ENCODE measurements at places on chromosomes 4 and X.

- peak; percentile 93 for DNase-seq
Observed at GRCh38 chr4:128871948-128872347, 62.4 kb downstream of the JADE1 start.

- no peak for DNase-seq
Observed at GRCh38 chr4:108255203-108255747, 86.5 kb upstream of the LEF1 start.

DNA sequence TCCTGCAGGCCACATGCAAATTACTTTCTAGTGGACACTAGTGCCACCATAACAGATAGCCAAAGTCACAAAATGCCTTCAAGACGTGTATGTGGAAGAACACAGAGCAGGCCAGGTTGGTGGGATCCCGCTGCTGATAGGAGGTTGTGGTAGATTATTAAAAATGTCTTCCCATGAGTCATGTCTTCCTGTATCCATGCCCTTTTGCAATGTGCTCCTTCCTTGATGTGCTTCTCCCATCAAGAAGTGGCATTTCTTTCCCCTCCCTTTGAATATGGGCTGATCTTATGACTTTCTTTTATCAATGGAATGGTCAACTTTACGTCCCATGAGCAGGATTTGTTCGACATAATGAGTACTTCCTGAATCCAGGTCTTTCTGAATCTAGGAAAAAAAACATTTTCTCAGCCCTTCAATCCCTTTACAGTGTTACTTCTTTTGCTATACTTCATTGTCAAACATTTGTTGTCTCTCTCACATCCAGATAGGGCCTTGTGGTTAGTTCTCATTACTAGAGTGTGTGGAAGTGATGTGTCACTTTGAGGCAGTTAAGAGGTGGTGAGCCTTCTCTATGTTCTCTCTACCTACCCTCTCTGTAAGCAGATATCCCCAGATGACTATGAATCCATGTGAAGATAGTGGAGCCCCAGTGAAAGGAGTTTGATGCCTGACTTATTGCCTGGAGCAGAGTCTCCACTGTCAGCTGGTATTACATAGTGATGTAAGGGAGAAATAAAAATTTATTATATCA, 519.2 kb upstream of the DIPK2B start:
- DNase-seq: no peak

GRCh38 chrX:78116365-78116764, 12.3 kb downstream of the PGK1 start:
- DNase-seq: no peak

DNA sequence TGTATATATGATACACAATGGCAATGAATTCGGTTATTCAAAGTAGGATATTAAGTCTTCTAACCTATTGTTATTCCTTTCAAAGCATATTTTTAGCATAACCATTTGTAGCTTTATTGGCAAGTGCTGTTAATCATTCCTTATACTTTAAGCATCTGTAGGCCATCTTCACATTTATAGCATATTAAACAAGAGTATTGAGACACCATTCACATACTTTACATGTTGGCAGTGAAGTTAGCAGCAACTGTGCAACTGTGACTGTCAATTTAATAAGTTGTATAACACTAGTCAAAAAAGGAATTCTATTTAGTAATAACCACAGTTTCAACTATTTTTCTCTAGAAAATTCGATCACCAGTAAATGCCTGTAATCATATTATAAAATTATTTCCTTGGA, 107.3 kb upstream of the MYOZ2 start:
- DNase-seq: no peak

- DNase-seq: peak; percentile 21
Observed at GRCh38 chrX:46628460-46629371, 55.2 kb downstream of the CHST7 start.

DNA sequence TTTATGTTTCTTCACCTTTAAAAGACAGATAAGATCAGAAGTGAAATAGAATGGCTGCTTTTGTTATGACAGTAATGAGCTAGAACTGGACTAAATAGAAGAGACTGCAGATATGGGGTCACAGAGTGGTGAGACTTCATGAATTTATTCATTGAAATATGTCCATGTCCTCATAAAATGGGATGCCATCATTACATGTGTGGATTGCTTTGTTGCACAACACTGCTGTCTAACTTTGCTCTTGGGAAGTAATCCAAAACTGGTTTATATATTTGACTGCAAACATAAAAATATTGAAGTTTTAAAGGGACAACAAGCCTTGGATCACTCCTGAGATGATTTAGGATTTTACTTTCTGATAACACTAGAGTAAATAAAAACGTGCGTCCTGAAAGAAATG, 209.2 kb upstream of the FAT4 start:
- DNase-seq: no peak

DNA sequence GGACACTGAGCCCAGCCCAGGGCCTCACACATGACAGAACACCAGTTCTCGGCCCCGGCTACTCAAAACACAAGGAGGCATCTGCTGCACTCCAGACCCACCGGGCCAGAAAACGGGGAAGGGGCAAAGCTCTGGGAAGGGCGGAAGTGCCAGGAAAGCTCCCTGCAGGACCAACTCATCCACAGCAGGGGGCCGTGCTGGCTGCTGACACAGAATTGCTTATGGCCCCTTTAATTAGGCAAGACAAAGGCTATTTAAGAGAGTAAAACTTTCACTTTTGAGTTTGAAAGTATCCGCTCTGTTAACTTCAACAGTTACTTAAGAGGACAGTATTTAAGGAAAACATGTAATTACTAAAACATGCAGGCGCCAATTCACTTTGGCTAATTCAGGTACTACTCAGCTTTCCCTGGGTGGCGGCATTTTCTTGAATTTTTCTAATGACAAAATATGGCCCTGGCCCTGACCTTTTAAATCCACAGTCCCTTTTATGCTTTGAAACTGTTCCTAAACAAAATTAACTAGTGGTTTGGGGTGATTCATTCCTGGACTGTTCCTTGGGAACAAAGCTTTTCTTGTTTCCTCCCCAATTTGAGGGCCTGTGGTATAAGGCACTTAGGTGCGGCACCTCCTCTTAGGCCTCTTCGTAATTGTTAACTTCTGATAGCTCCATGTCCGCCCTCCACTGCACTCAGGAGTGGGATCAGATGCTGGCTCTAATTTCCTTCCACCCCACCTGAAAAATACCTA, 40.4 kb downstream of the NSG1 start:
- no peak for DNase-seq

GRCh38 chr4:128475597-128475996, 188.0 kb upstream of the PGRMC2 start:
- DNase-seq: no peak

DNA sequence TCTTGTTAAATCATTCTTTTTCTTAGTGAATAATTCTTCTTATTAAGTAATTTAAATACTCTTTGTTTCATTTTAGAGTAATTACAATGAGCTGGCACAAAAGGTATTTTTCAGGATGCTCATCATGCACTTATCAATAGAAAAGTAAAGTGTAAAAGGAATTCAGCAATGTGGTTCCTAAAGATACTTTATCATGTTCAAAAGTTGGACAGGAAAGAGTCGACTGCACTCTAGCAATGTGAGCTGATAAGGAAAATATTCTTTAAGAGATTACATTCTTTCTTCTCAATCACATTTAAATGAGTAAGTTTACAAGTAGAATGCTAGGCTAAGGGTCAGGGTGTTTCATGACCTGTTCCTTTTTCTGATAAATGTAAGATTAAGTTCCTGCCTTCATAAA, 609.5 kb upstream of the FAM241A start:
- DNase-seq: no peak

GRCh38 chr4:157035471-157035870, 40.5 kb upstream of the GLRB start:
- no peak for DNase-seq

DNA sequence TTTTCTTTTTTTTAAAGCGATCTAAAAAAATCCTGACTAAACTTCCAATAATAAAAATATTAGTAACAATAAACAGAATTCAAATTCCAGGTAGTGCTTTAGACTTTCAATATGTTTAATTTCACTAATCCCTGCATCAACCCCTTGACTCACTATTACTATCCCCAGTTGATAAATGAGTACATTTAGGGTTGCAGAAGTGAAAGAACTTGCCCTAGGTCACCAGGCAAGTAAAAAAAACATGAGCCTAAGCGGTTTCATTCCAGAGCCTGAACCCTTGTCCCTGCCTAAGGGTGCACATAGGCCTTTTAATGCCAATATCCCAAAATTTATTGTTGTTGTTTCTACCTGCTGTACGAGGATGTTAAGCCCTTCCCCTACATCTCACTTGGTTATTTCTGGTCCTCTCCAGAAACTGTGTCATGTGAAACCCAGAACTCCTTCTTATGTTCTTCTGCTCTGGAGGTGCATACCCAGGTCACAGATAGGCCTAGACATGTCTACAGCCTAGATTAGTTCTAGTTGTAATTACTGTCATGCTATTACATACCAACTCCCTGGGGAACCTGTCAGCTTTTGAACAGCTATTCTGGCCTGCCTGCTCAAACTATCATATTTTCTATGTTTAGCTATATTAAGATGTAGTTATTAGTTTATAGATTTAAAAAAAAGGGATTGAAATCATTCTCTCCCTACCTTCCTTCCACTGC, 244.5 kb upstream of the PITX2 start:
- no peak for DNase-seq

DNA sequence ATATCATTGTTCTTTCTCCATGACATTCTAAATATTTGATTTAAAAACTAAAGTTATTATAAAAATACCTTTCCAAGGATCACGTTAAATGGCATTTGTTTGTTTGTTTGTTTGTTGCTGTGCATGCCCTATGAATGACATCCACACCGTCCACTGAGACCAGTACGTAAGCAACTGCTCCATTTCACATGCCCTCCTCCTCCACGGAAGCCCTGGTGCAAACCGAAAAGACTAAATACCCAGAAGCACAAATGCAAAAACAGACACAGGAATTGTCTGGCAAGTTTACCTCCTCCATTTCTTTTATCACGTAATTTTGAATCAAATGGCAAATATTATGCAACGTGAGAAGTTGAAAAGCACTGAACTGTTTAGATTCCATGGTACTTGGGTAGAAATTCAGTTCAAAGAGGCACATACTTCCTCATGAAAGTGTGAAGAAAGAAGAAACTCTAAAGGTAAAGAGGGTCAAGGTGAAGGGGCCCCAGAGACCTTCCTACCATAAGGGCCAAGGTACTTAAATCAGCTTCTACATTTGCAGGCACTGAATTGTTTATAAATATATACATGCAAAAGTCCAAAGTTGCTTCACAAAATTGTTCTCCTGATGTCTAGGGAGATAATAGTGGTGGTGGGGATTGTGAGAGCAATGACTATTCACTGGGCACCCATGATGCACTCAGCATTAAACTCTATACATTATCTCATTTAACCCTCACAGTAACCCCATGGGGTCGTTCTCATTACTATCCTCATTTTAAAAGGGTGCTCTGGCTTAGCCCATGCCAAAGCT, 23.4 kb downstream of the IRF2 start:
- DNase-seq: no peak

GRCh38 chr4:71697031-71697430, 86.8 kb downstream of the GC start:
- DNase-seq: no peak

DNA sequence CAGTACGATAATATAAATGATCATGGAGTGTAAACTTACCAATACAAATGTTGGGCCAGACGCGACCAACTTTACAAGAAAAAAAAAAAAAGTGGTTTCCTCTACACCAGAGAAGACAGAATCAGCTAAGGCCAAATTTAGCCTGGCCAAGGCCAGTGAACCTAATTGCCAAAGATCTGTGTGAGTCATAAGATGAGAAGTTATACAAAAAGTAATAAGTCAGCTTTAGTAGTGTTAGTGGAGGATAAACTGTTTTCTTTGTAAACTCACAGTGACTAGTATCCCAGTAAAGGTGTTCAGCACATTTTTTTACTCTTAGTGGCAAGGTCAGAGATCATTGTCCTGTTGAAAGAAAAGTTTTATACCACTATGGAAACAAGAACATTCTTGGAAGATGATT, 531.4 kb upstream of the TECRL start:
- no peak for DNase-seq

GRCh38 chr4:168741281-168742173, 244.7 kb downstream of the PALLD start:
- DNase-seq: no peak

DNA sequence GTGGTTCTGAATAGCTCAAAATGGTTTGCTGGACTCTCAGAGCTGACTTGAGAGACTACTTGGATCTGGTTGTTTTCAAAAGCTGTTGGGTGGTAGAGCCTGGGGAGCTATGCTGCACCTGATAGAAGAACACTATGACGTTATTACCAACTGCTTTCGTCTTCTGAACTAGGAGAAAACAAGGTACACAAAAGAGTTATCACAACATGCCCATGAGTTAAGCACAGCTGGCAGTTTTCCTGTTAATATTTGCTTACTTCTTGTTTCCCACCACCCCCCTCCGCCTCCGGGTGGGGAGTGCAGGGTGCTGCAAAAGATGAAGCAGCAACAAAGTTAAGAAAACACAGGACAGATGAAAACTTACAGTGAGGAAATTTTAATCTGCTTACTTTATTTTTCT, 69.1 kb downstream of the RASL11B start:
- DNase-seq: no peak
